A172 (cell line): ENCODE measurements at places on chromosomes 16 and 17.

GRCh38 chr17:58969612-58970011 lies 137.1 kb downstream of the TRIM37 start:
- no peak for DNase-seq

- DNase-seq, result no peak
Measured at GRCh38 chr17:1758807-1759206, 3.1 kb upstream of the SERPINF1 start.

GRCh38 chr17:1206026-1206777 lies 26.4 kb upstream of the ABR start:
- DNase-seq, result no peak

GRCh38 chr17:17924131-17924856 lies 47.9 kb downstream of the TOM1L2 start:
- no peak for DNase-seq

- DNase-seq, result peak; percentile 35
Measured at GRCh38 chr16:85056211-85056748, 28.7 kb downstream of the KIAA0513 start.

GRCh38 chr16:66872943-66873684 lies 7.2 kb upstream of the PDP2 start:
- DNase-seq, result peak; percentile 95

GRCh38 chr16:69410219-69410990 lies 14.0 kb upstream of the CYB5B start:
- peak; percentile 94 for DNase-seq

GRCh38 chr17:30271102-30271501 lies 20.6 kb downstream of the BLMH start:
- no peak for DNase-seq

DNA sequence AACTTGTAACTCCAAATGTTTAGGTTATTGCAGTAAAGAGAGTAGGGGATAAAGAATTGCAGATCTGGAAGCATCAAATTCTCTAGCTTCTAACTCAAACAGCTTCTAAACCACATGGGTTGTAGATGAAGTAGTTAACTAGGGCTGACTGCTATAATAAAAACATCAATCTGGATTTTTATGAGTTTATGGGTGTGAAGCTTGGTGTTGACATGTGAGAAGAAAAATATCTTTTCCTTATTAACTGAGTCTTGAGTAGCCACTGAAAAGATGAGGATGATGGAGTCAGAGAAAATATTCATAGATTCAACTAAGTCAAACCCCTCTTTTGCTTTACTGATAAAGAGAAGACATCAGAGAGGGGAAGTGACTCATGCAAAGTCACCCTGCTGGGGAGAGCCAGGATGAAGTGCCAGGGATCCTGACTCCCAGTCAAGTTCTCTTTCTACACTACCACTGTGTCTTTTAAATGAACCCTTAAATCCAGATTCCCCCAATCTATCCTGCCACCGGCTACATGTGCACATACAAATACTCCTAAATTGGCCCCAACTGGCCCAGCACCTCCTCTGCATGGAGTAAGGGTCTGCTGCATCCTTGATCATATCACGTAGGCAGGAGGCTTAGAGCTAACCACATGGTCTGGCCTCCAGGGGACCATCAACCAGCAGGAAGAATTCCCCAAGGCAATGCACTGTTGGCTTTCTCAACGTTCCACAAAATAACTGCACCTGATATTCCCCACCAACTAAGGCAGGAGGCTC lies 264.0 kb upstream of the CCL2 start:
- DNase-seq, result peak; percentile 88

DNA sequence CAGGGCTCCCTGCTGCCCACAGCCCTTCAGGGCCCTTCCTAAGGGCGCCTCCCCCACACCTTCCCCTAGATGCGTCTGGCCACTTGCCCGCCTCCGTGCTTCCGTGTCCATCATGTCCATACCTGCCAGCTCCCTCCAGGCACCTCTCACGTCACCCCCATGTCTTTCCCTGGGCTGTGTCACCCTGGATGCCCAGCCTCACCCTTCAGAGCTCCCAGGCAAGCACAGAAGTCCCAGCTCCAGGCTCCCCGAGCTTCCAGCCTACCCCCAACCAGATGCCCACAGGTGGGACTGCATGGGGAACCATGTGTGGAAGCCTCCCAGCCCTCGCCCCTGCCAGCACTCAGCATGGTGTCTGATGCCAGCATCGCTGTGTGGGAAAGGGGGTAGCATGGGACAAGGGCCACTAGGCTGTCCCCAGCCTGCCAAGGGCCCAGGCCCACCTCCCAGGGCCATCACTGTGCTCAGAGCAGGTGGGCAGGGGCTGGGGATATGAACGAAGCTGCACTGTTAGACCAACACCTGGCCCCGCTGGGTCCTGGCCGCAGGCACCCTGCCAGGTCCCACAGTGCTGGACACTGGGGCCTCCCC lies 1.9 kb upstream of the AXIN1 start:
- no peak for DNase-seq

DNA sequence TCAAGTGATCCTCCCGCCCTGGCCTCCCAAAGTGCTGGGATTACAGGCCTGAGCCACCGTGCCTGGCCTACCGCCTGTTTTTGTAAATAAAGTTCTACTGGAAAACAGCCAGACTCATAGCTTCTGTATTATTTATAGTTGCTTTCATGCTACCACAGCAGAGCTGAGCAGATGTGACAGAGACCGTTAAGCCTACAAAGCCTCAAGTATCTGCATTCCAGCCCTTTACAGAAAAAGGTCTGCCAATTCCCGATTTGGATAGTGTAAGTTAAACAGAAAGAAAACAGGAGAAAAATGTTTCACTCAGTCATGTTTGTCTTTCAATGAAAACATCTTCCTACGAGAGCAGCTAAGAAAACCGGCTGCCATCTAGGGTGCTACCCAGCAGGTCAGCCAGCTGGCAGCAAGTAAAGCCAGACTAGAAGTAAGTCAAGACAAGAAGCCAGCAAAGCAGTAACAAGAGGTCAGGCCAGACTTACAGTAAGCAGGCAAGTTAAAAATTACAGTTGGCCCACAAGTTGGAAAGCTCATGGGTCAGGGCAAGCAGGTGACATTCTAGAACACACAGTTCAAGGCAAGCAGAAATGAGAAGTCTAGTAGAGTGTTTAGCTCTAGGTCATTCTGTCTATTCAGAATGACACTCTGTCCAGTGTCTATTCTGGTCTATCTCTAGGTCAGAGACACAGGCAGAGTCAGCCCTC lies 17.7 kb downstream of the NCBP3 start:
- DNase-seq, result no peak

GRCh38 chr17:8144401-8145231 lies 7.6 kb downstream of the PER1 start:
- DNase-seq, result no peak

DNA sequence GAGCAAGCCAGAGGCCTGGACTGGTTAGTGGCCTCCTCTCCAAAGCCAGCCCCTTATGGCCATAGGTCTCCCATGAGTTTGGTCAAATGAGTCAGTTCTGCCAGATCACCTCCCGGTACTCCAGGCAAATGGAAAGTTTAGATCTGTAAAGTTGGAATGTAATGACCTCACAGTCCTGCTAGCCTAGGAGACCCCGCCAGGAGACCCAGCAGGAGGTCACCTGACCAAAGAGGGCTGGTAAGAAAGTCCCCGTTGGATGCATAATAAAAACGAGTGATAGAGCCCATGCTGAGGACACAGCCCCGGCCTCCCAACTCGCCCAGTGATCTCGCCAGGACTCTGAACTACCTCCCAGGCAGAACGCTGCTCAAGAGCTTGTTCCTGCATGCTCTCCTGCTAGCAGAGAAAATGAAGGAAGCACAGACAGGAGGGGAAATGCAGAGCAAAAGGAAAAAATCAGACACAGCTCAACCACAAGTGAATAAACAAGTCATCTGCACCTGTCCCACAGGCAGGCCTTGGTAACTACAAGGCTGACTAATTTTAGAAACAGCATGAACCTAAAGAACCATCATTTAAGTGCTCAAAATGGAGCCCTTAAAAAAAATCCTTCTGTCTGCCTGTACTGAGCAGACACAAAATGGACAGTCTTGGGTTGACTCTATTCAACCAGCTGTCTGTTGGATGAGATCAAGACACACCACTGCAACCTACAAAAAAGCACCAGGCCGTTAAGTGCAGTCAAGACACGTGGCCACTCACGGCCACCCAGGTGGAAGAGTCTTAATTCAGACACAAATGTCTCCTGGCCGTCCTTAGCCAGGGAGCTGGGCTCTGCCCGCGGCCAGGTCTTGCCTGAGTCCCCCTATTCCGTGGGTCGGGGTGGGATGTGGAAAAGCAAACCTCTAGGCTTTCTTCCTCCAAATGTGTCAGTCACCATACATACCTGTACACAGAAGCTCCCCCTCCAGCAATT lies 9.2 kb downstream of the CDIP1 start:
- DNase-seq, result peak; percentile 77
